Fibroblast of upper back skin (primary cell): ENCODE measurements at places on chromosomes 3 and 15.

GRCh38 chr3:131107637-131108433, 81.2 kb downstream of the NEK11 start:
- peak; percentile 23 for DNase-seq

GRCh38 chr3:186511245-186511644, 32.9 kb downstream of the CRYGS start:
- DNase-seq = no peak

GRCh38 chr15:82792068-82792467, 13.8 kb downstream of the FSD2 start:
- DNase-seq = no peak

GRCh38 chr3:124702950-124703349, 27.3 kb upstream of the UMPS start:
- DNase-seq = no peak

DNA sequence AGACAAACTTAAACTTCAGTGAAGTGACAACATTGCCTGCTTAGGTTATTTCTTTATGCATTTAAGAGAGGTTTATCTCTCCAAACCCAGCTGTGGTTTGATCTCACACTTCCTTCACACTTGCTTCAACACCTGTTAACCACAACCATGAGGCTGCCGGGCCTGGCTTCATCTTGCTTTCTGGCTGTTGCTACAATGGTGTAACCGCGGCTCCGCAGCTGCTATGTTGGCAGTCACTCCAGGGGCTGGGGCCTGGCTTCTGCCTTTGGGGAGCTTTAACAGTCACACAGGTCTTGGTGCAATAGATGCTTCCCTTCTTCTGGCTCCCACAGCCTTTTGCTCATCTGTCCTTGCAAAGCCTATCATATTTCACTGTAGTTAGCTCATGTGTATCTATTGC, 72.9 kb upstream of the MNS1 start:
- no peak for DNase-seq

- DNase-seq = no peak
Measured at GRCh38 chr3:23985747-23986544, 40.9 kb downstream of the NR1D2 start.
